ENCODE measurements at places on chromosomes 4 and X.

DNA sequence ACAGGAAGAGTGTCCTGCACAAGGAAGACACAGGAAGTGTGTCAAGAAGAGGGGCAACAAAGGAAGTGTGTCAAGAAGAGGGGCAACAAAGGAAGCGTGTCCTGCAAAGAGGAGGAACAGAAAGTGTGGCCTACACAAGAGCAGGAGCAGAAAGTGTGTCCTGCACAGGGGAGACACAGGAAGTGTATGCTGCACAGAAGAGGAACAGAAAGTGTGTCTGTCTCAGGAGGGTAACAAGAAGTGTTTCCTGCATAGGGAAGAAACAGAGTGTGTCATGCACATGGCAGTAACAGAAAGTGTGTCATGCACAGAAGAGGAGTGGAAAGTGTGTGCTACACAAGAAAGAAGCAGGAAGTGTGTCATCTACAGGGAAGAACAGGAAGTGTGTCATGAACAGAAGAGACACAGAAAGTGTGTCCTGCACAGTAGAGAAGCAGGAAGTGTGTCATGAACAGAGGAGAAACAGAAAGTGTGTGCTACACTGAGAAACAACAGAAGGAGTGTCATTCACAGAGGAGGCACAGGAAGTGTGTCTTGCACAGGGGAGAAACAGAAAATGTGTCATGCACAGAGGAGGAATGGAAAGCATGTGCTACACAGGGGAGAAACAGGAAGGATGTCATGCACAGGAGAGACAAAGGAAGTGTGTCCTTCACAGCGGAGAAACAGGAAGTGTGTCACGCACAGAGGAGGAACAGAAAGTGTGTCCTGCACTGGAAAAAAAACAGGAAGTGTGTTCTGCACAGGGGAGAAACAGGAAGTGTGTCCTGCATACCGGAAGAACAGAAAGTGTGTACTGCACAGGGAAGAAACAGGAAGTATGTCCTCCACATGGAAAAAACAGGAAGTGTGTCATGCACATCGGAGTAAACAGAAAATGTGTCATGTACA lies 526.4 kb upstream of the PRKX start:
- no peak for DNase-seq

DNA sequence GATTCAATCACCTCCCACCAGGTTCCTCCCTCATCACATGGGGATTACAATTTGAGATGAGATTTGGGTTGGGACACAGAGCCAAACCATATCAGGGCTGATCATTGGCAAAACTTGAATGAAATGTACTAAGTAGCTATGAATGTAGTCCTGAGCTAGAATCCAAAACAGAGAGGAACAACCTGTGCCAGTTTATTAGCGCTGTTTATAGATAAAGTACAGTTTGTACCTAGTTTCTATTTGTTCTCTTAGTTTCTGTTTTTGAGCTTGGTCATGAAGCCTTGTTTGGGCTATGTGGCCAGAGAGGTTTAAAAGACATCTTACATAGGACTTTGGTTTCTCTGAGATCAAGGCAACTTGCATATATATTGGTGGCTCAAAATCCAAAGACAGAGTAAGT lies 66.9 kb upstream of the INPP4B start:
- no peak for DNase-seq

DNA sequence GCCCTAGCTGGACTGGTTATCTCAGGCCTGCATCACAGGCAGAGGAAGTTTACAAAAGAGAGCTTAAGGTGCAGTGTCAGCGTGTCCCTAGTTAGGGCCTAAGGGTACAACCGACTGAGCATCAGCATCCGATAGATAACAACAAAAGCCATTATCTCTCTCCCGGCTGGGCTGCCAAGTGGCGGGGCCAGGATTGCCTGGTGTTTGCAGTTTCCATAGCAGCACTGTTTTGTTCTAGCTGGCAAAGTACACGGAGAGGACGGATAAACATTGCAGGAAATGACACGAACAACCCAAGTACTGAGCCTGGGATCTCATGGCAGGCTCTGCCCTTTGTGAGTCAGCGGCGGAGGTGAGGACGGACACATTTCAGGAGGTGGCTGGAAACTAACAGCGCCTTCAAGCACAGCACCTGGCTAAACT lies 104.7 kb upstream of the NOCT start:
- DNase-seq, result peak; percentile 97

- no peak for DNase-seq
These were observed 932.6 kb downstream of the C4orf33 start for GRCh38 chr4:130028552-130028951.

- DNase-seq, result no peak
These were observed 40.0 kb upstream of the ANK2 start for GRCh38 chr4:113009461-113009860.

DNA sequence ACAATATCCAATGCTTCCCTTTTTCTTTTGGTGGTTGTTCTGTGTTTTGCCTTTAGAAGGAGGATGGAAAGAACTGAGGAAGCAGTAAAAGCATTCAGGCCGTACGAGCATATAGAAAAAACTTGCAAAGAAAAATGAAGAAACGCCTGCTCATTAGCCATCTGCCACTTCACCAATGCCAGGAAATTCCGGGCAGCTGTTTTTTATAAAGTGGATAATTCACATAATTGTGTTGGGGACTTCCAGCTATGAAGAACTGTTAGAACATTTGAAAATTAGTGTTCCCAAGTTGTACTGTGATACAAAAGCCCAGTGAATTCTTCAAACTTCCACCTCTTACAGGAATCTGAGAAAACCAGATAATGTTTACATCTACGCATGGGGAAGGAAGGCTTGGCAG lies 11.7 kb downstream of the RELL1 start:
- DNase-seq, result no peak

DNA sequence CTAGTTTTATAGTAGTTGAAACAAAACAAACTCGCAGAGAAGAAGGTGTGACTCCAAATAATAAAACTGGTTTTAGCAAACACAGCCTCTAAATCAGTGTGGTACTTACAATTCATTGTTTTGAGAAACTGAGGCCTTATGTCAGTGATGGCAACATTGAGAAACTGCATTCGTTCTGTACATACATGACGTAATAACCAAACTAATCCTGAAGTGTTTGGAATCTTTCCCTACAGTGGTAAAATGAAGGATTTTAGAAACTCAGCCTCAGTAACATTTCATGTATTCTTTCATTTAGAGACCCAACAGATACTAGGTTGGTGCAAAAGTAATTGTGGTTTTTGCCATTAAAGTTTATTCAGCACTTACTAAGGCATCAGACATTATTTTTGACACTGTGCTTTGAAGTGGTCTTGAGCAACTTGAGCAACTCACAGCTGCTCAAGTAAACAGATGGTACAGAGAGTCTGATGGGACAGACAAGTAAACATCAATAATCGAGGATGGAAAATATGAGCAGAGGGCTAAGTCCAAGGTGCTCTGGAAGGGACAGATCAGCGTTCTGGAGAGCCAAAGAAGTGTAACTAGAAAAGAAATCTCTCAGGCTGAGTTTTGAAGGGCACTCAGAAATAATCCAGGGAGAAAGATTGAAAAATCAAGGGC lies 390.8 kb upstream of the BOD1L1 start:
- no peak for DNase-seq

- DNase-seq, result peak; percentile 30
These were observed 31.0 kb upstream of the TLR3 start for GRCh38 chr4:186037692-186038658.

- no peak for DNase-seq
These were observed 72.0 kb upstream of the PJA1 start for GRCh38 chrX:69237236-69237635.

Data from NCI-H146 (cell line).